ENCODE measurements at places on chromosomes 12 and 14.

DNA sequence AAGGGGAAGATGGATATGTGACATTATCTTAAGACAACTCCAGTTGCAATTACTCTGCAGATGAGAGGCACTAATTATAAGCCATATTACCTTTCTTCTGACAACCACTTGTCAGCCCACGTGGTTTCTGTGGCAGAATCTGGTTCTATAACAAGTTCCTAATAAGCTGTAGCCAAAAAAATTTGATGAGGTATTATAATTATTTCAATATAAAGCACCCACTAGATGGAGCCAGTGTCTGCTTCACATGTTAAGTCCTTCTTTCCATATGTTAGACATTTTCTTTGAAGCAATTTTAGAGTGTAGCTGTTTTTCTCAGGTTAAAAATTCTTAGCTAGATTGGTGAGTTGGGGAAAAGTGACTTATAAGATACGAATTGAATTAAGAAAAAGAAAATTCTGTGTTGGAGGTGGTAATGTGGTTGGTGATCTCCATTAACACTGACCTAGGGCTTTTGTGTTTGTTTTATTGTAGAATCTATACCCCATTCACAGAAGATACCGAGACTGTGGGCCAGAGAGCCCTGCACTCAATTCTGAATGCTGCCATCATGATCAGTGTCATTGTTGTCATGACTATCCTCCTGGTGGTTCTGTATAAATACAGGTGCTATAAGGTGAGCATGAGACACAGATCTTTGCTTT is 36.9 kb downstream of the PSEN1 start:
- DNase-seq = peak; percentile 50

DNA sequence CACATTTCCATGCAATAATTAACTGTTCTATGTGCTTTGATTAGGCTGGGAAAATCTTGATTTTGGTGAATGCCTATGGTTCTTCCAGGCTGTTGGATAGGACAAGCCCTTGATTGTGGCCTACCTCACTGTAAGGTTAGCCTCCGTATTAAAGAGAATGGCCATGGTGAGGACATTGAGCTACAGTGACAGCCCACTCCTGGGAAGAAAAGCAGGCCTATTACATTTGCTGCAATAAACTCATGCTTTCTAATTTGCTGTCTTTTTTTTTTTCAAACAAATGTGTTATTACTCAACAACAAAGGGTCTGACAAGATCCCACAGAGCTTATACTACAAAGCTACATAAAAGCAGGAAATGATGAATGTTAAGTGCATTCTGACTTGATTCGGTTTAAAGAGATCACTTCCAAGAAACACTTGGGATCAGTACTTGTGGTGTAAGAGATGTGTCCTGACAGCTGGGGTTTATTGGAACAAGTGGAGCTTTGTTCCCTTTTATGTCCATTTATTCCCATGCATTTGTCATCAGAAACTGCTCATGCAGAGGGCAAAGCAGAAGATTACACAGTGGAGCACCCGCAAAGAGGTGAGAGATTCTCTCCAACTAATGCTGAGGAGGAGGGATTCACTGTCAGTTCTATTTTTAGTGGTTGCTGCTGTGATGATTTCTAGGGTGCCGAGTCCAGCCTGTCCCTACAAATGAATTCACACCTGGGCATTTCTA is 29.1 kb upstream of the KCNK10 start:
- no peak for DNase-seq

DNA sequence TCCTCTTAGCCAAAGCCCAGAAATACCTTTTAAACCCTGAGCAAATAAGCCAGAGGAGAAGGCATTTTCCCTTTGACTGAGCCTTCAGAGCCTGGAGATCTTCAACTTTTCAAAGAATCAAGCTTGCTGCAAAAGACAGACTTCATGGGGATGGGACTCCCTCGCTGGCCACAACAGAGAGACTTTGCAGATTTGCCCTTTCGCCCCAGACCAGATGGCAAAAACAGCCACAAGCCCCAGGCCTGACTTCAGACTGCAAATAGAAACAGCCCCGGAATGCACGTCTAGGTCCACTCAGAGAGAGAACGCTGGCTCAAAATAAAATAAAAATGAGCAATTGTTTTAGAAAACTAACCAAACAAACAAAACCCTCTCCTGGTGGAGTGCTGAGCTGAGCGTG is 114.6 kb upstream of the MED13L start:
- no peak for DNase-seq

DNA sequence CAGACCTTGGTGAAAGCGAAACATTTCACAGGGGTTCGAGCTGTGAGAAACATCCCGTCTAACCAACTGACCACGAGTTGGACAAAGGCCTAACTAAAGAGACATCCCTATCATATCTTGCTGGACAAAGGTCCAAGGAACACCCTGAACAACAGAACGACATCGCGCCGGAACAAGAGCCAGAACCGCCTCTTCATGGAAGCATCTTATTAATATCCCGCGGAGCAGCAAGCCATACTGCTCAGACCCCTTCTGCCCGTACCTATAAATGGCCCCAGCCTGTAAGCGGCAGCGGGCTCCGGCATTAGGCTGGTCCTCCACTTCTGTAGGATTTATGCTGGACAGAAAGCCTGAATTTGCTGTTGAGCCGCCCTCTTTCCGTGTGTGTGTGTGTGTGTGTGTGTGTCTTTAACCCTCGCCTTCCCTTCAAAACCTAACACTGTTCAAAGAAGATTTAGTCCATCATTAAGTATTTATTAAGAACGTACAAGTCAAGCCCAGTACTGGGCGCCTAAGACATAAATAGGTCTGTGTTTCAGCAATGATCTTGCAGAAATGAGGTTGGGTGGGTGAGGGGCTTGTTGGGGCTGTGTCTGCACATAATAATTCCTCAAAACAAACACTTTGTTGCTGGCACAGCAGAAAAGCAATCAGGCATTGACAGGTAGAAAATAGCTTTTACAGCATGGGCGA is 1.9 kb downstream of the SLC6A15 start:
- no peak for DNase-seq

DNA sequence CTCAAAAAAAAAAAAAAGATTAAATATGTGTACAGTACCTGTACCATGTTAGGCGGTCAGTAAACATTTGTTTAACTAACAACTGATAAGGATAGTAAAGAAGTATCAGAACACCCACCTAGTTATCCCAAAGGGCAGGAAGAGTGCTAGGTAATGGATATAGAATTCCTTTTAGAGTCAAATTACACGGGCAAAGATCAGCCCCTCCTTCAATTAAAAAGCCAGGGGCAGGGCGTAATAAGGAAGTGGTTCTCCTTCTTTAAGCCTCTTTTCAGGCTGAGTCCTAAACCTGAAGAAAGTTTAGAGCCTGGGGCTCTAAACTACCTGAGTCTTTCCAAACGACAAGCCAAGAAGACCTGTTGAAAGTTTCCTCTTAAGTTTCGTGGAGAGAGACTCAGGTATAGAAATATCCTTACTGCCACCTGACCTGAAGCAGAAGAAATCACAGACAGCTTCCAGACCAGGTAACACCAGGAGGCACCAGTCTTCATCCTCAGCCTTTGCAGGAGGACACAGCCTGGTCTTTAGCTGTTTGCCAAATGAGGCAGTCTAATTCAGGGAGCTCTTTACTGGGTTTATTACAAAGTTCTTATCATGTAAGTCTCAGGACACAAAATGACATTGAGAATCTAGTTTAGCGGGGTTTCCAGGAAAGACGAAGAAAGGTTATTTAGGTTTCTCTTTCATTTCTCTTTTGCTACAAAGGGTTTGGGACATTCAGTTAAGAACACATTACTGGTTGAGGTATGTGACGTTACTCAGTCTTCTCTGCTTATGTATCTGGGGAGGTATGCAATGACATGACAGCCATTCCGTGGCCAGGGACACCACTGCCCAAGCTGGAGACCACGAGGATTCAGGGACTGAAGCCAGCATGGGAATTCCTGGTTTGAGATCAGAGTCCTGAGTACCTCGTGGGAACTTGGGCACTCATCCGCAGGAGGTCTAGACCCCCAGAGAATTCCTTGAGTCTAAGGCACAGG is at the start of gene BCL2L14:
BCL2L14 (plus strand) TSS at position 266 of the 983 bp plus-strand sequence. CDS start 8,367 bp downstream, outside the sequence.
- no peak for DNase-seq

DNA sequence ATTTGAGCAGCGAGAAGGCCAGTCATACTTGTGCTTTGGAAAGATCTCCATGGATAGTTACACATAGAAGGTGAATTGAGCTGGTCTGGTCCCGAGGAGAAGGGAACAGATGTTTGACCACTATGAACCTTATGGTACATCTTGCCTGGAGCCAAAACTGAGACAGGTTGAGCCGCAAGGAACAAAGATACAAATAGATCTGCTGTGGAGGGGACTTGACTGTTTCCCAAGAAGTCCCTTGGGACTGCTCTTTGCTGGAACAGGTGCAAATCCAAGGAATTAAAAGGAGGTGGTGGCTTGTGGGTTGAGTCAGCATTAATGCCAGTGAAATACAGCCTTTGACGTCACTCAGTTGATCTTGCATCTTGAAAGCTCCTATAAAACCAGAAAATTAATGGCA is 68.8 kb upstream of the PRIMA1 start:
- no peak for DNase-seq

DNA sequence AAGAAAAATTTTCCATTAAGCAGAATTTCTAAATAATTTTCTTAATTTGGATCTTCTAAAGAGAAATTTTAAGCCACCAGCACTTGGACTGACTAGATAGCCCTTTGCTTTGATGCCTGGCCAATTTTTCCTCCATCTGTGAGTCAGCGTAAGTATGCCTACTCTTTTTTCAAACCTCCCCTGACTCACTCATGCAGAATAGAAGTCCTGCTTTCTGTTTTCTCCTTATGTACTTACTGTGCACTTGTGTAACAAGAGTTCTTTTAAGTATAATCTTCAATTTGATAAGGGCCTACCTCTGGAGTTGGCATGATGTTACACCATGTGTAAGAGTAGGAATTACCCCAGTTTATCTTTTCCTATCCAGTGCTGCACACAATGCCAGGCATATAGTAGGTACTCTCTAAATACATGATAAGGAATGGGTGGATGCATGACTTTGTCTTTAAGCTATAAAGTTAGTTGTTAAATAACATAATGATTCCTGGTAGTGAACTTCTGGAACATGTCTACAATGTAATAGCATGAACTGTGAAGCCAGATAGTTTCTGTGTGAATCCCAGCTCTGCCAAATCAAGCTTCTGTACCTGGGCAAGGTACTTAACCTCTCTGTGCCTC is 329.6 kb downstream of the TMTC2 start:
- DNase-seq = no peak

- DNase-seq = no peak
Measured at GRCh38 chr14:69316449-69317101, 56.6 kb downstream of the GALNT16 start.

DNA sequence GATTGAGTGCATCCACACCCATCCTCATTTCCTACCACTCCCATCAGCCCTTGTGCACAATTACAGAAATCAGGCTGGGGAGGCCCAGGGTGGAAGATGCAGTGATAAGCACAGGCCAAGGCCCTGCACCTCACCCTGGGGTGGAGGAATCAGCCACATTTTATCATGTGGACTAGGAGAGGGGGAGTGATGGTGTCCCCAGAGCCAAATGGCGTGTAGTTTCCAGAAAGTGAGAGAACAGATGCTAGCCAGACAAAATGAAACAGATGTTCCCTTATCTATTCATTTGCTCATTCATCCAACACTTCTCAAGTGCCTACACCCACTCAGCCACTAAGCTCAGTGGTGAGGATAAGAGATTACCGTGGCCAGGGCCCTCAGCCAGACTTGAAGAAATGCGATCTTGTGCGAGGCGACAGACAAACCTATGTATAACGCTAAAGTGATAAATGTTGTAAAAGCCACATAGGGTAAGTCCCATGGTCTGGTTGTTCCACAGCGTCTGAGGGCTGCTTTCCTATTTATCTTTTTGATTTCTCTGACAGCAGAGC is 93.6 kb downstream of the STAB2 start:
- DNase-seq = no peak

DNA sequence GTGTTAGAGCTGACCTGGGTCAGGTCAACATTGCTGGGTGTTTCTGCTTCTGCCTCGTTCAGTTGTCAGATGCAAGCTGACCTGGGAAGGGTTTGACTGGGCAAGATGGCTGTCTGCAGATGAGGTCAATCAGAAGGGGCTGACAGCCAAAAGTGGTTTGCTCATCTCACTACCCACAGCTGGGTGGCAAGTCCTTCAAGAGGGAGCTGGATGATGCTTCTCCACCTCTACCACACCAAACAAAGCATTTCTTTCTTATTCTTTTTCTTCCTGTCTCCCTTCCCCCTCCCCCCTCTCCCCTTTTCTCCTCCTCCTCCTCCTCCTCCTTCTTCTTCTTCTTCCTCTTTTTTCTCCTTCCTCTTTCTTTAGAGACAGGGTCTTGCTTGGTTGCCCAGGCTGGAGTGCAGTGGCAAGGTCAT is 268.2 kb upstream of the PLEKHG7 start:
- DNase-seq = no peak

- DNase-seq = peak; percentile 75
Measured at GRCh38 chr14:99971087-99971940, 93.9 kb upstream of the EVL start.

DNA sequence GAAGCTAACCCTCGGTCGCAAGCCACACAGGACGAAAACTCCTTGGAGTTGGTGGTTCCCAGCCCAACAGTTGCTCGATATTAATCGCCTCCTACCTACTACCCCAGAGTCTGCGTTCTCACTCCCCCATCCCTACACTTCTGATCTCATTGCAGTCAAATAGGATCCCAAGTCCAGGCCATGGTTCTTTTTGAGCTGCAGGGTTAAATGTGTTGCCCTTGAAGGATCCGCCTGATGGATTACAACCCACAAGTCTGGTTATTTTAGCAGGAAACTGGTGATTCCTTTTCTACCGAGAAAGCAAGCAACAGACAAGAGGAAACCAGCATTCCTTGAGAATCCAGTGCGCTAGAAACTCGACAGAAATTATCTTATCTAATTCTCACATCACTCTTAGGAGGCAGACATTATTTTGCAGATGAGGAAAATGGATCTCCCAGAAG is 785 bp upstream of the NIN start:
- DNase-seq = no peak

GRCh38 chr12:123929946-123930583 is 42.6 kb downstream of the CCDC92 start:
- DNase-seq = peak; percentile 77

- DNase-seq = no peak
Measured at GRCh38 chr12:96190413-96191108, 3.6 kb upstream of the ELK3 start.

- DNase-seq = no peak
Measured at GRCh38 chr12:78787576-78787975, 77.0 kb upstream of the SYT1 start.

DNA sequence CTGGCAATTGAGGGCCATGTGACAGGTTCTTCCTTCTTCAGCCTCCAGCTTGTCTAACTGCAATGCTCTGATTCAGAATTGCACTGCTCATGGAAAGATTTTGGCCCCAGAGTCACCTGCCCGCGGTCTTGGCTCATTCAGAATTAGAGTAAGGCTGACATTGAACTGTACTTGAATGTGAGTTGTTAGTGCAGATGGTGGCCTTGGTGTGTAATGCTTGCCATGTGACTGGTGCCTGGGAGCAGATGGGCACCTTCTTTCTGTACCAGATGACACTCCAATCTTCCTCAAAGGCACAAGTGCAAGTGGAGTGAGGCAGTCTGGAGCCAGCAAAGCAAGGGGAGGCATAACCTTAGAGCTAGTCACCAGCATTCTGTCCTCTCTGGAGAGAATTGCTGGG is 36.5 kb upstream of the ANO4 start:
- no peak for DNase-seq

Data from Jurkat, Clone E6-1 (cell line).